ENCODE measurements at places on chromosomes 1 and 21. TPM values are rescaled to one million over a fixed set of nuclear protein-coding genes. Genes with fewer than 3 reads are reported as not detected.

The LRRC52 gene
- not detected for total RNA-seq

The OPRD1 gene
- not detected for total RNA-seq

The LCE2B gene
- total RNA-seq: not detected

The CFHR3 gene
- total RNA-seq: 0.32 TPM

DNA sequence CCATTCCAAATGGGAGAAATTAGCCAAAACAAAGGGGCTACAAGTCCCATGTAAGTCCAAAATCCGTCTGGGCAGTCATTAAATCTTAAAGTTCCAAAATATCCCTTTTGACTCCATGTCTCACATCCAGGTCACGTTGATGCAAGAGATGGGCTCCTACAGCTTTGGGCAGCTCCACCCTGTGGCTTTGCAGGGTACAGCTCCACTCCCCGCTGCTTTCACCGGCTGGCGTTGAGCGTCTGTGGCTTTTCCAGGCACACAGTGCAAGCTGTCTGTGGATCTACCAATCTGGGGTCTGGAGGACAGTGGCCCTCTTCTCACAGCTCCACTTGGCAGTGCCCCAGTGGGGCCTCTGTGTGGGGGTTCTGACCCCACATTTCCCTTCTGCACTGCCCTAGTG, 130.2 kb downstream of the TPR start:
- H3K27ac ChIP-seq: no peak overlapping the region
- no peaks in the 10 kb centered on the region for H3K27me3 ChIP-seq
- no peaks in the 10 kb centered on the region for H3K36me3 ChIP-seq
- no peak for DNase-seq
- H3K4me1 ChIP-seq: no peaks in the 10 kb centered on the region

- no peak overlapping the region for H3K27ac ChIP-seq
- H3K4me3 ChIP-seq: no peak overlapping the region
- H3K4me1 ChIP-seq: no peaks in the 10 kb centered on the region
Observed at GRCh38 chr21:17658931-17659330, 46.2 kb upstream of the BTG3 start.

Data from transverse colon (tissue), 4 donors.